ENCODE measurements at places on chromosomes 7 and 10.

DNA sequence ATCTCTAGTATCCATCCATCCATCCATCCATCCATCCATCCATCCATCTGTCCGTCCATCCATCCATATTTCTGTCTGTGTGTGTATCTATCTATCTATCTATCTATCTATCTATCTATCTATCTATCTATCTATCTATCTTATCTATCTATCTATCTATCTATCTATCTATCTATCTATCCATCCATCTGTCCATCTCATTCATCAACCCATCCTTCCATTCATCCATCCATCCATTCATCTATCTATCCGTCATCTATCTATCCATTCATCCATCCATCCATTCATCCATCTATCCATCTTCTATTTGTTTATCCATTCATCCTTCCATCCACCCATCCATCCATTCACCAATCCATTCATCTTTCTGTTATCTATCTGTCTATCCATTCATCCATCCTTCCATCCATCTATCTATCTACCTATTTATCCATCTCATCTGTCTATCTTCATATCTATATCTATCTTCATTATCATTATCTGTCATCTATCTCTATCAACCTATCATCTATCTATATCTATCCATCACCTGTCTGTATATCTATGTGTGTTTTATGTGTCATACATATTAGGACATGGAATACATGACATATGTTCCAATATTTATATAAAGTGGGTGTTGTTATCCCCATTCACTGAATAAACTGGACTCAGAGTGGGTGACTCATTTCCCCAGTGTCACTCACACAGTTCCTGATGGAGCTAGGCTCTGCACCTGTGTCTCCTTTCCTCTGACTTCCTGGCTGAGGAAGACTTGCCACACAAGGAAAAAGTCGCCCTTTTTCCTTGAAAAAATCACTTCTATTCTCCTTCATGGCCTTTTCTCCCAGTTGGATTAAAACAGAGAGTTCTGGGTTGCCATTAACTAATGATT, 200.1 kb downstream of the CCDC3 start:
- DNase-seq = no peak

- DNase-seq = no peak
Measured at GRCh38 chr10:93071674-93072224, 1.9 kb upstream of the CYP26A1 start.

DNA sequence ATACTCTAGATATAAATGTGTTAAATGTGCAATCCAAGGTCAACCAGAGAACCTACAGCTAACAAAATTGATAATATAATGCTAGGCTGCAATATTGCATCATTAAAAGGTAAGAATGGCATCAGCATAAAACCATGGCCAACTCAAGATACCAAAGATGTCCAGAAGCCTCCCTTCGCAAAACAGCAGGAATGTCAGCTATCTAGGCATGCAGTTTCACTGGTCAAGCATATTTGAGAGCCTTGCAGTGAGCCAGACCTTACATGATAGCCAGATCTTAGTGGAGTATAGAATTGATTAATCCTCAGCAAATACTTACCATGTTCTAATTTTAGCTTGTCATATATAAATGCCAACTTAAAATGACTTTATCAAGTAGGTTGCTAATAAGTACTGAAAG, 138.8 kb downstream of the ZEB1 start:
- DNase-seq = no peak

GRCh38 chr10:14566498-14566897, 208.2 kb downstream of the FAM107B start:
- no peak for DNase-seq

- DNase-seq = no peak
Measured at GRCh38 chr7:9189703-9190102, 756.3 kb downstream of the NXPH1 start.

- DNase-seq = no peak
Measured at GRCh38 chr7:22146961-22147512, 201.3 kb upstream of the CDCA7L start.

- DNase-seq = no peak
Measured at GRCh38 chr10:85175635-85176034, 847.2 kb downstream of the CCSER2 start.

DNA sequence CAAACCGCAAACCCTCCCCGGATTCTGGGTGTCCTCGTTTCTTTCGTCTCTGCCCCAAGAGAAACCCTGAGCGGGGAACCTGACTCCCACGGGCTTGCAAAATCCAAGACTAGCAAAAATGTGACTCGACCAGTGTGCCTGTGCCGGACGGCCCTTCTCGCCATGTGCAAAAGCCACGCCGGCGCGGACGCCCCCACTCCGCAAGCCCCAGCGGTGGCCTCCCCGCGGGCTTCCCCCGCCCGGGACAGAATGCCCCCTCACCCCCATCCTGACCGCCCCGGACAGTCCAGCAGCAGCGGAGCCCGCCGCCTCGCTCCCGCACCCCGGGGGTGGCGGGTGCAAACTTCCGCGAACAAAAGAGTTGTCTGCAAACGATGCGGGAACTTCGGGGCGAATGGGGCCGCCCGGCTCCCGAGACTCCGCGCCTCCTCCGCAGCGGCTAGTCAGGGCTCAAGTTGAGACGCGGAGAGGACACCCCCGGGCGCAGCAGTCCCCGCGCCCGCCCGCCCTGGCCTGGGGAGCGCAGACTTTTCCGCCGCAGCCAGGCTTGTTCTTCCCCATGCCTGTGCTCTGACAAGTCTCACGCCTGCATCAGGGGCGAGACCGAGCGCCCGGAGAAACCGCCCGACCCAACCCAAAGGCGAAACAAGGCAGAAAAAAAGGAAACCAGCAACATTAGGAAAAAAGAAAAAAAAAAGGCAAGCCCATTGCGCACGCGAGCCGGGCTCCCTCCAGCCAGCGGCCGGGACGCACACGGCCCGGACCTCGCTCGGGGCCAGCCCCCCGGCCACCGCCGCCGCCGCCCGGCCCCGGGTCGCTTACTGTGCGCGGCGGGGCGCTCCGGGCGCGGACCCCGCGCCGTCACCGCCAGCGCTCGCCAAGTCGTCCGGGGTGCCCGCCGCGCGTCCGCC, 732 bp downstream of the FAM53B start:
- DNase-seq = no peak

DNA sequence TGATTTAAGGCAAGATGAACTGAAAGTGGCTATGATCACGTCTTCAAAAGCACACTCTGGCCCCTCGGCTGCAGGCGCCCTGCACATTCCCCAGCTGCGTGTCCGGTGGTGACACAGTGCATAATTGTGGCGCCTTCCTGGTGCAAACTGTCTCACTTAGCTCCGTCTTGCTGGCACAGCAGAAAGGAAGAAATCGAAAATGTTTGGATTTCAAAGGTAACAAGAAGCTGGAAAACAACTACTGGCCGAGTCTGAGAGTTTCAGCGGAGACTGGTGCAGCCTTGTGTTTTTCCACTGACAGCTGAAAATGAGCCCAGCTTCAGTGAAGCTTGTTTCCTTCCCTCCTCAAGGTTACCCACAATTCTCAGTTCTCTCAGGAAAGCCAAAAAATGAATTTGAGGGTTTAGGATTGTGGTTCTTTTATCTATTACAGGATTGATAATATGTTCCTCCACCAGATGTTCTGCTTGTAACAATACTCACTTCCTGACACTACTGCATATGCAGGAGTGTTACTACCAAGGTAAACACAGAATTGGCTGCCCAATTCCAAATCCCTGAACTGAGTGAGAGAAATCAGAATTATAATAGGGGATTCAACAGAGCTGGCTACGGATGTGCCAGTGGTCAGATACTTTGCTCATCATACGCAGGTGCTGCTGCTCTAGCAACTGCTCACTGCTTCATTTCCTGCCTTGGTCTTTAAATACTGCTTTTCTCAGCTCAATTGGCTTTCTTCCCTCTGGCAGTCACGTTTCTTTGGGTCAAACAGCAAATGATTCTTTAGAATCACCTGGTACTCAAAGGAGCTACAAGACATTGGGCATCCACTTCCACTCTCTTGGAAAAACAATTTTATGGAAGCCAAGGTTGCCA, 63.7 kb downstream of the TRUB1 start:
- DNase-seq = no peak

- DNase-seq = no peak
Measured at GRCh38 chr10:132094581-132095234, 29.0 kb downstream of the JAKMIP3 start.

DNA sequence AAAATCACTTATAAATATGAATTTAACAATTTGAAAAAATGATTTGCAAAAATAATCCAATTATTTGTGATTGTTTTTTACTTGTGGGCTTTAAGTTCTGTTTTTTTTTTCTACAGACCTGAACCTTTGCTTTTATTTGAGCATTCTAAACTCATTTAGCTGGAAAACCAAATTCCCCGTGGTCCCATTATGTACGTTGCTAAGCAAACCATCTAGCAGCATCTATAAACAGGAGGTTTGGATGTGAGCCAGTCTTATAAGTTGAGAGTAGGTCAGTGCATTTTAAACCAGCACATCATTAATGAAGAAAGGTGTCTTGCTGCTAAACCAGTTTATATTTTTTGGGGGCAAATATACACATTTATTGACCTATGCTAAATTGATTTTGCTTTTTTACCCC, 77.3 kb downstream of the LRRN3 start:
- DNase-seq = no peak

DNA sequence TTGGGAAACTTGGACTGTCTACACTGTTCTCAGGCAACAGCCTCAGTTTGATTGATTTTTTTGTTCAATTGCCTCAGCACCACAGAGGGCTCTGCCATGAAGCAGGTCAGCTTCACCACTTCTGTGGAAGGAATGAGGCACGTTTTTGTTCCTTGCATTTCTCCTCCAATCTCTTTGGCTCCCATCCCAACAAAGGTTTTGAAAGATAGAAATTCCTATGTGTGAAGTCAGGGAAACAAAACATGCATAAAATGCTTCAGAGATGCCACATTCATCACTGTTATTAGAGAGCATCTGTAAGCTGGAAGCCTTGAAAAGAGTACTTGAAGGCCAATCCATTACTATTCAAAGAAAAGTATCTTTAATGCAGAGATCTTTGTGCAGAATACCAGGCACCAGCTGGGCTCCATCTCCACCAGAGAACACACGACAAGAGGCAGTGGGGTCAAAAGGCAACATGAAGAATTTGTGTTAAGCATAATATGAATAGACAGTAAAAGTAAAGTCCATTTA, 249.1 kb upstream of the LYZL1 start:
- no peak for DNase-seq

DNA sequence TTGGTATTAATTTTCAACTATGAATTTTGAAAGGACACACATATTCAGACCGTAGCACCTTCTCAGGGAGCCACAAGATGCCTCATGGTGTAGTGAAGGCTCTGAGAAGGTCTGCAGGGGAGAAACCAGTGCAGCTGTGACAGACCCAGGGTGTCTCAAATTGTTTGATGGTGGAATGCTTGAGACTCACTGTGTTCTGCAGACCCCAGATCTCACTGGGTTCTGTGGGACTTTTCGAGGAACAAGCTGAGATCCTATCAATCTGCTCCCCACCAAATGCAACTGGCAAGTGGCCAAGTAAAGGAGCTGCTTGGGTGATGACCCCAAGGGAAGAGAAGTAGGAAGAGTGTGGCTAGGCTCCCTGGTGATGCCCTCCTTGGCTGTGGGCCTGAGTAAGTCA, 130.5 kb upstream of the UNC5B start:
- no peak for DNase-seq

DNA sequence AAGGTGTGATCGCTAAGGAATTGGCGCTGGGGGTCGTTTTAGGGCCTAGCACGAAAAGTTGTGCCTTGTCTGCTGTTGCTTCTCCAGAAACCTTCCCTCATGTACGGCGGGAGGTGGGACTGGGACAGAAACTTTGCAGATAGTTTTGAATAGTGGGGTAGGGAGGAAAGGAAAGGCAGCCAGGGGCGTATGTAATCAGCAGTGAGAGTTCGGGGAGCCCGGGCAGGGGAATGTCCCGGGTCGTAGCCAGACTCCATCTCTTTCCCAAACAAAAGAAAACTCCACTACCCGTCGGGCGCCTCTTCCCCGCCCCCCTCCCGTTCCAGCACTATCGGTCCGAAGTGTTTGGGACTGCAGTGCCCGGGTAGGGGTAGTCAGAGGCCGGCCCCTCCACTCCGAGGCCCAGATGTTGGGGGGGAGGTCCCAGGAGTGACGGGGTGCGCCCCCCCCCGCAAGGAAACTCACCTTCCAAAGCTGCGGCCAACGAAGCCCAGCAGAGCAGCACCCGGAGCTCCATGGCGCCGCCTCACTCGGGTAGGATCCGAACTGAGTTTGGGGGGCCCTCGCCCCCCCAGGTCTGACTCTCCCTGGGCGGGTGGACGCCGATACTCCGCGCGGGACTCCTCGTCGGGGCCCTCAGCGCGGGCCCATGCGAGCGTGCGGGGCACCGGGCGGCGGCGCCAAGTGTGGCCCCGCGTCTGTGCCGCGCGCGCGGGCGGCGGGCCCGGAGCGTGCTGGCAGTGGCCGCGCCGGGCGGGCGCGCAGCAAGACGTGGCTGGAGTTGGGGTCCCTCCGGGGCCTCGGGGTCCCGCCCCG, 601 bp downstream of the EPHB4 start:
- DNase-seq = no peak

- no peak for DNase-seq
Measured at GRCh38 chr7:70480927-70481569, 650.9 kb upstream of the GALNT17 start.

DNA sequence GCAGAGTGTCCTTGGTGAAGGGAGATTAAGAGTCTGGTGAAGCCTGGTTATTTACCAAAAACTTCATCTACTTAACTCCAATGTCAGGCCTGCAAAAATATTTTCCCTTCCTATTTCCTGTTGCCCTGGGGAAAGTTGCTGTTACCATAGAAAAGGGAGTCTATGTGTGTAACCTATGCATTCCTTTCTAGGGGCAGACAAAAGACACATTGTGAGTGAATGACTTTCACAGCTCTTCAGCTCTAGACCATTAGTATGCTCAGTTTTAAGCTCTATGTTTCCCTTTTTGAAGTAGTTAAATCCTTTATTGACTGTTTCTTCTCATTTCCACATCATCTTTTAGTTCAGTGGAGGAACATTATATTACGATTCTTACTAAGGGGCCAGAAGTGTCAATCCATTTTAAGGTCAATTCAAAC, 45.6 kb upstream of the SGCE start:
- DNase-seq = no peak

GRCh38 chr10:51918884-51919325, 219.5 kb upstream of the CSTF2T start:
- DNase-seq = no peak

- DNase-seq = no peak
Measured at GRCh38 chr10:77357185-77357584, 280.4 kb downstream of the KCNMA1 start.

DNA sequence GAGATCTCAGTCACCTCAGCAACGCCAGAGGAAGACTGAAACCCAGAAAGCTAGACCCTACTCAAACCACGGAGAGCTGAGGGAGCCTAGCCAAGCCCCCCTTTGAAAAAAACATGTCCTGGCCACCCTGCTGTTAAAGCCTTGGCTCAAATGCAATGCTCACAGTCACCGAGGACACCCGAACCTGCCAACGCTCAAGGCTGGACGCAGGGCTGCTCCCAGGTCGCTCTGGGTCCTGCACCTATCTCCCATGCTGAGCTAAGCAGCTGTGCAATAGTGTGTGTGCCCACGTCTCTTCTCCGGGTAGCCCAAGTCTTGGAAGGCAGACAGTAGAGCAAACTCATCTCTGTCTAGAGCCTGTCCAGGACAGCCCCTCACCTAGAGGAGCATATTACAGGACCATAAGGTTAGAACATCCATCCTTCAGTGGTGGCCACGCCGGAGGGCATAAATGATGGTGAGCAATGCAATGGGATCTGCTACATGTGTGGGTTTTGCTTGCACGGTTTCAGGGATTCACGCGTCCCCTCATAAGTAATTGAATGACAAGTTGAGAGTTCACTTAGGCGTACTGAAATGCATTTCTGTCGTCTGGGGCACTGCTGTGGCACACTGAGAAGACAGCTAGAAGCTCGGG, 94.2 kb upstream of the DDC start:
- no peak for DNase-seq
